A549 treated with dexamethasone at 1 μM for 4 hours (cell line): ENCODE measurements at places on chromosomes 5 and 9. TPM values are rescaled to one million over a fixed set of nuclear protein-coding genes. Genes with fewer than 3 reads are reported as not detected.

CFAP157 gene
- 0.05 to 0.11 TPM (median 0.09 TPM) in 4 of 5 replicates, not detected in the other for total RNA-seq

LAMC3 gene
- 1.2 to 2.2 TPM (median 2.1 TPM) in 5 replicates for total RNA-seq

DIMT1 gene
- 36.0 to 39.1 TPM (median 38.3 TPM) in 5 replicates for total RNA-seq

OBP2B gene
- total RNA-seq, result not detected in 5 replicates

SURF4 gene
- 168 to 224 TPM (median 215 TPM) in 5 replicates for total RNA-seq

ORM1 gene
- 0.11 TPM in 1 of 5 replicates, not detected in the others for total RNA-seq

PCDHA4 gene
- 1.4 to 2.3 TPM (median 1.8 TPM) in 5 replicates for total RNA-seq

PCDHGA5 gene
- total RNA-seq, result 0.09 to 0.21 TPM (median 0.15 TPM) in 5 replicates

FBXW5 gene
- total RNA-seq, result 57.0 to 103 TPM (median 97.7 TPM) in 5 replicates

PTCH1 gene
- 3.0 to 4.6 TPM (median 3.8 TPM) in 5 replicates for total RNA-seq

PRR7 gene
- 13.0 to 28.8 TPM (median 25.0 TPM) in 5 replicates for total RNA-seq

OLFM1 gene
- total RNA-seq, result 8.8 to 10.8 TPM (median 10.5 TPM) in 5 replicates

EGFLAM gene
- total RNA-seq, result 0.18 to 0.47 TPM (median 0.20 TPM) in 5 replicates

FEM1C gene
- 6.8 to 8.7 TPM (median 7.7 TPM) in 5 replicates for total RNA-seq

ITGA1 gene
- total RNA-seq, result 0.82 to 1.5 TPM (median 1.1 TPM) in 5 replicates

TEX48 gene
- not detected in 5 replicates for total RNA-seq

PHF24 gene
- total RNA-seq, result 0.08 to 0.19 TPM (median 0.14 TPM) in 5 replicates

SVEP1 gene
- total RNA-seq, result 1.3 to 2.3 TPM (median 2.0 TPM) in 5 replicates

SIT1 gene
- not detected in 5 replicates for total RNA-seq

CDKN2B-AS1 gene
- not detected in 5 replicates for total RNA-seq

ZFP37 gene
- total RNA-seq, result 1.4 to 2.0 TPM (median 1.7 TPM) in 5 replicates

NR6A1 gene
- total RNA-seq, result 1.8 to 2.2 TPM (median 2.1 TPM) in 5 replicates

NEUROG1 gene
- not detected in 5 replicates for total RNA-seq

ELAVL2 gene
- total RNA-seq, result 0.04 to 0.10 TPM in 2 of 5 replicates, not detected in the others

FBP1 gene
- 0.05 to 0.12 TPM in 2 of 5 replicates, not detected in the others for total RNA-seq

RANBP17 gene
- 1.6 to 2.8 TPM (median 2.4 TPM) in 5 replicates for total RNA-seq

SPEF2 gene
- 1.2 to 2.6 TPM (median 2.0 TPM) in 5 replicates for total RNA-seq

PTGES gene
- total RNA-seq, result 152 to 184 TPM (median 163 TPM) in 5 replicates

UQCRQ gene
- 347 to 404 TPM (median 353 TPM) in 5 replicates for total RNA-seq

SAXO1 gene
- total RNA-seq, result 0.04 TPM in 1 of 5 replicates, not detected in the others

SPOCK1 gene
- total RNA-seq, result 10.6 to 24.2 TPM (median 20.1 TPM) in 5 replicates

PDGFRB gene
- 0.14 to 0.27 TPM (median 0.22 TPM) in 5 replicates for total RNA-seq

MSX2 gene
- total RNA-seq, result 3.2 to 3.6 TPM (median 3.6 TPM) in 5 replicates

DAPK1 gene
- total RNA-seq, result 21.1 to 31.2 TPM (median 28.0 TPM) in 5 replicates

TXN gene
- 975 to 1,573 TPM (median 1,072 TPM) in 5 replicates for total RNA-seq

SLC27A6 gene
- total RNA-seq, result 0.07 to 0.08 TPM (median 0.08 TPM) in 4 of 5 replicates, not detected in the other

ADAMTS16 gene
- 1.3 to 1.5 TPM (median 1.4 TPM) in 5 replicates for total RNA-seq
